ENCODE measurements at places on chromosomes 3 and 15. TPM values are rescaled to one million over a fixed set of nuclear protein-coding genes. Genes with fewer than 3 reads are reported as not detected.

DNA sequence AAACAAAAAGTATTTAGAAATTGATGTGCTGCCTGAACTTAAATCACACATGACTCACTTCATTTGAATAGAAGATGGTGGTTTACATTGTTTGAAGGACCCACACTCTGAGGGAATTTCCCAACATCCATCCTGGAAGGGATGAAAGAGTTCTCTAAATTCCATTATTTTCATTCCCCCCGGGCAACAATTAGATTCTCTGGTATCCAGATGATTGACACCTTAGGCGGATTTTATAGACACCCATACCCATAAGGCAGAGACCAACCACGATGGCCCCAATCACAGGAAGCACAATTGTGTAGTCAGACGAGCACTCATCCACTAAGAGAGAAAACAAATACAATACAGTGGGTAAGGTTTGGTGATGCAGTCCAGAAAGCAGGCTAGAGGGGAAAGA is 24.6 kb upstream of the MCCC1 start:
- DNase-seq, result no peak

GRCh38 chr15:34223904-34224596 is 766 bp upstream of the EMC4 start:
- DNase-seq, result no peak

GRCh38 chr3:4021162-4021561 is 221.9 kb downstream of the LRRN1 start:
- no peak for DNase-seq

GRCh38 chr3:99783011-99783573 is 34.6 kb upstream of the CMSS1 start:
- DNase-seq, result no peak

- DNase-seq, result no peak
These were observed 11.4 kb downstream of the ACAA1 start for GRCh38 chr3:38125305-38126120.

Gene TMEM158
- total RNA-seq, result not detected

Gene PPARG
- 1.9 TPM for total RNA-seq

Gene PIK3CB
- total RNA-seq, result 26.3 TPM

All from activated T-cell treated with anti-CD3 and anti-CD28 coated beads, Interleukin-2, amount 50 U/mL, for 72 hours (primary cell).